ENCODE measurements at places on chromosomes 1 and 21.

DNA sequence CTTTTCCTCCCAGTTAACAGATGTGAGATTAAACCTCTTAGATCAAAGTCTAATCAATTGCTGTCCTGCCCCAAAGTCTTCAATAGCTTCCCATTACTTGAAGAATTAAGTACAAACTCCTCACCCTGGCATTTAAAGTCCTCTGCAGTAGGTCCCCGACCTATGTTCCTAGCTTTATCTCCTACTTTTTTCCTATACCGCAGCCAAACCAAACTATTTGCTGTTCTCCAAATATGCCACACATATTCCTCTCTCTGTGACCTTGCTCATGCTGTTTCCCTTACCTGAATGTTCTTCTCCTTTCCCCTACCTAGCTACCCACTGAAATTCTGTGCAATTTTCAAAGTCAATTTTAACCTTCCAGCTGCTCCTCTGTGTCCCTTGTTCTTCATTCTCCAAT, 14.0 kb upstream of the PPP2R5A start:
- DNase-seq = no peak

- DNase-seq = peak; percentile 23
Observed at GRCh38 chr1:159211331-159212136, 6.9 kb downstream of the ACKR1 start.

GRCh38 chr1:162236618-162237017, 140.0 kb downstream of the SPATA46 start:
- DNase-seq = no peak

GRCh38 chr1:89733748-89734147, 87.1 kb upstream of the LRRC8D start:
- no peak for DNase-seq

GRCh38 chr1:166884040-166884642, 8.1 kb upstream of the TADA1 start:
- DNase-seq = no peak

All from stimulated activated CD8-positive, alpha-beta memory T cell treated with anti-CD3 and anti-CD28 coated beads, Interleukin-7, amount 100 ng/mL, for 1 hour (primary cell).